ENCODE measurements at places on chromosomes 2 and 18.

GRCh38 chr18:9038277-9038871, 64.1 kb upstream of the NDUFV2 start:
- DNase-seq, result no peak

DNA sequence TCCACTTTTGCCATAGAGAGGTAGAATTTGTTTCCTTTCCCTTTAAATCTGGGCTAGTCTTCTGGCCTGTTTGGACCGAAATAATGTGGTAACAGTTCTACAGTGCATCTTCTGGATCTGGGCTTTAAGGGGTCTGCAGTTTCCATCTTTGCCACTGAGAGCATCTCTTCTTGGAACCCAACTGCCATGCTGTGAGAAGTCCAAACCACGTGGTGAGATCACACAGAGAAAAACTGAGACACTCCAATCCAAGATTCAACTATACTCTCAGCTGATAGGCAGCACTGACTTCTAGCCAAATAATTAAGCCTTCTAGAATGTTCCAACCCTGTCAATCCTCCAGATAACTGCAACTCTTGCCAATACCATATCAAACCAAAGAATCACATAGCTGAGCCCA, 261.1 kb downstream of the INSIG2 start:
- no peak for DNase-seq

GRCh38 chr2:229270551-229271410, at the start of gene PID1:
PID1 (minus strand) TSS chr2:229271287; CDS start chr2:229271043, 244 bp downstream.
- DNase-seq, result no peak

DNA sequence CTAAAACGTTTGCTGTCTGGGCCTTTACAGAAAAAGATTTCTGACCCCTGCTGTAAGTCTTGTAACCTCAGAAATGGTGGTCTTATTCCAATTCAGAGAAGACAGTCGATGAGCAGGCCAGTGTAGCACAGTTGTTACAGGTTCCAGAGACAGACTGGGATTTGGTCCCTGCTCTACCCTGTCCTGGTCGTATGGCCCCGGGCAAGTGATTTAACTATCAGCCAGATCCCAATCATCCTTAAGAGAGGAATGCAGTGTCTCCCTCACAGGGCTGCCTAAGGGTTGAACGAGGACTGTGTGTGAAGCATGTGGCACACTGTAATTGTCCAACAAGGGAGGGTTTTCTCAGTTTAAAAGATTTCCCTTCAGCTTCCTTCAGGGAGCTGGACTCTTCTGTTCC, 47.2 kb downstream of the HK2 start:
- no peak for DNase-seq

- DNase-seq, result no peak
These were observed 106.5 kb downstream of the SMAD7 start for GRCh38 chr18:48844271-48844670.

DNA sequence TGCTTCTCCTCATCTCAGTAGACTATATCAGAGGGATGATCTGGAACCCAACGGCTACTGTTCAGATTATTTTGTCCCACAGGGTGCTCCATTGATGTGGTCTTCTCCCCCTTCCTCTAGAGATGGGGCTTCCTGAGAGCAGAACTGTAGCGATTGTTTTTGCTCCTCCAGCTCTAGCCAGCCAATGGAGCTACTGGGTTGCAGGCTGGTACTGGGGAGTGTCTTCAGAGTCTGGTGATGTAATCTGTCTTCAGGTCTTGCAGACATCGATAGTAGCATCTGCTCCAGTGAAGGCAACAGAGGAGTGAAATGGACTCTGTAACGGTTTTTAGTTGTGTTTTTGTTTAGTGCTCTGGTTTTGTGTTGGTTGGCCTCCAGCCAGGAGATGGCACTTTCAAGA, 621.9 kb downstream of the RNF144A start:
- no peak for DNase-seq

DNA sequence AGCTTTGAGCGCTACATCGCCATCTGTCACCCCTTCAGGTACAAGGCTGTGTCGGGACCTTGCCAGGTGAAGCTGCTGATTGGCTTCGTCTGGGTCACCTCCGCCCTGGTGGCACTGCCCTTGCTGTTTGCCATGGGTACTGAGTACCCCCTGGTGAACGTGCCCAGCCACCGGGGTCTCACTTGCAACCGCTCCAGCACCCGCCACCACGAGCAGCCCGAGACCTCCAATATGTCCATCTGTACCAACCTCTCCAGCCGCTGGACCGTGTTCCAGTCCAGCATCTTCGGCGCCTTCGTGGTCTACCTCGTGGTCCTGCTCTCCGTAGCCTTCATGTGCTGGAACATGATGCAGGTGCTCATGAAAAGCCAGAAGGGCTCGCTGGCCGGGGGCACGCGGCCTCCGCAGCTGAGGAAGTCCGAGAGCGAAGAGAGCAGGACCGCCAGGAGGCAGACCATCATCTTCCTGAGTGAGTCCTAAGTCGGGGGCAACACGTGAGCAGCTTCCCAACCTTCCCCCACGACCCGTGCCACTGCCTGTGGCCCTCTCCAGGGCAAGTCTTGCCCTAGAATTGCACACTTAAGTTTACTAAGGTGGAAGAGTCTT, 928 bp downstream of the GPR39 start:
- no peak for DNase-seq

DNA sequence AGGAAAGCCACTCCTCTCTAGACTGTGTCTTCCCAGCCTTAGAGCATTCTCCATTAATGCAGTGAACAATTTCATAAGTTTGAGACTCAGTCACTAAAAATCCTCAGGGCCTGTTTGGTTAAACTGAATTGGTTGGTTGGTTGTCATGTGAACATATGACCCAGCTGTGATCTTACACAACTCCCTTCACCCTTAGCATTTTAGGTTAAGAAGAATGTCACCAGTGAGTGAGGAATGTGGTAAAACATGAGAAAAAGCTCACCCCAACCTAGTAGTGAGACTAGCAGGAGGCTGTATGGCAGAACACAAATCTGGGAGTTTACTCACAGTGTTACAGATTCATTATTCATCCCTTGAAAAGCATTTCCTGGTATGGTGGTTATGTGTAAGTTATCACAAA, 32.4 kb downstream of the LHCGR start:
- DNase-seq, result peak; percentile 77

DNA sequence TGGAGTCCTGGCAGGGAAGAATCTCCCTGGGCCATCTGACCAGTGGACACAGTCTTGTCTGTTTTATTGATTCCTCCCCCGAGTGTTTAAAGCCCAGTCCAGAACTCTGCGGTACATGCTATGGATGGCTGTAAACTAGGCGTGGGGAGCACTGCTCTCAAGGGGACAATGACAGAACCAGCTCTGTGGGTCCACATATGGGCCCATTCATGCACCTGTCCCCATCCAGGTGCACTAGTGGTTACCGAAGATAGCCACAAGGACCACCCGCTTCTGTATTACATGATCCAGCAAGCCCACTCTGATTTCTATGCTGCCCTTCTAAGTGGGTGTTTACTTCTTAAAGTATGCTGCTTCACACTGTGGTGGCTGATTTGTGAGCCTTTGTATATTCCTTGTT, 21.0 kb downstream of the CHST10 start:
- DNase-seq, result no peak

DNA sequence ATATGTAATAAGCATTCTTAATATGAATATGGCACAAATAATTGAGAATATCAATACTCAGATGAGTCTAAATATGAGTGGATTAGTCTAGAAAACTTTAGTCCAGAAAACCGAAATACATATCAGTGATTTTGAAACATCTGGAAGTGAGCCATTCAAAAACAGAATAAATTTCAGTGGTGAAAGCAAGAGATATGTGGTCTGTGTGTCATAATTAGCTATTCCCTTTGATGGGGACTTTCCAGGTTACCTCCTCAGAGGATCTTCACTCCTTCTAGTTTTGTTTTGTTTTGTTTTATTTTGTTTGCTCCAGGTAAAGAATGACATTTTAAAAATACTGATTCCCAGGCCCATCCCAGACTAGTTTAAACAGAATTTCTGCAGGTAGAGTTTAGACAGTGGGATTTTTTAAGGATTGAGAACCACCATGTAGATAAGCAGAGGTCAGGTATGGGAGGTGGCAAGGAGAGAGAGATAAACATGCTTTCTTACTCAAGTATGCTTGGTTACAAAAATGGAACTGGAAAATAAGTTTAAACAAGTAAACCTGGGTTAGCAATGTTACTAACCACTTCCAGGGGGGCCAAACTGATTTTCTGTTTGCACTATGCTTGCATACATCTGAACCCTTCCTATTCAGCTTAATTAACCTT, 70.7 kb downstream of the NABP1 start:
- DNase-seq, result no peak

DNA sequence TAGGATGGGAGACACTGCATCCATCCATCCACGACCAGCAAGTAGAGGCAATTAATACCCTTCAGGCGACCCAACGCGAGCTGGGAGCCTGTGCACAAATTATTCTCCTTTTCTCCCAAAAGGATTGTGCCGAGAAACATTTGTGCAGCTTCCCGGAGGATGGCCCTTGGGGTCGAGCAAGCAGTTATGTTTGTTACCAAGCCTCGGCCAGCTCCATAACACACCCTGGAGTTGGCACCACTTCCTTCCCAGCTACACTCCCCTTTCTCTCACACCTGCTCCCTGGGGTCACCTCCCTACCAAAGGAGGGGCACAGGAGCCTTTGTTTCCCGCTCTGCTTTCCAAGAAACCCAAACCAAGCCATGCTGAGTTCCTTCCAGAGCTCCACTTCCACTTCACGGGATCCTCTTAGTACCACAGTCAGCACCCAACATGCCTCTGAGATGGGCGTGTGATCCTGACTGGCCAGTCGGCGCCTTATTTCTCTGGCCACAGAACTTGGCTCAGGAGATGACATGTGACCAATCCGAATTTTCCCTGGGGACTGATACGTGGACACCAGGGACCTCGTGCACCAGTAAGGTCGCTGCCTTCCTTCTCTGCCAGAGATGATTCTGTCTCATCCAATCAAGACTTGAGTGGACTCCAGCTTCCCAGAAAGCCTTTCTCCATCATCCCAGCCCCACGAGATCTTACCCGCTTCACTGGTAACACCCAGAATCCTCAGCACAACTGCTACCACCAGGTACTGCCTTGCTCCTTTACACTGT, 28.5 kb downstream of the GPR55 start:
- DNase-seq, result no peak

- DNase-seq, result no peak
These were observed 11.1 kb downstream of the DHRS9 start for GRCh38 chr2:169080250-169081069.

DNA sequence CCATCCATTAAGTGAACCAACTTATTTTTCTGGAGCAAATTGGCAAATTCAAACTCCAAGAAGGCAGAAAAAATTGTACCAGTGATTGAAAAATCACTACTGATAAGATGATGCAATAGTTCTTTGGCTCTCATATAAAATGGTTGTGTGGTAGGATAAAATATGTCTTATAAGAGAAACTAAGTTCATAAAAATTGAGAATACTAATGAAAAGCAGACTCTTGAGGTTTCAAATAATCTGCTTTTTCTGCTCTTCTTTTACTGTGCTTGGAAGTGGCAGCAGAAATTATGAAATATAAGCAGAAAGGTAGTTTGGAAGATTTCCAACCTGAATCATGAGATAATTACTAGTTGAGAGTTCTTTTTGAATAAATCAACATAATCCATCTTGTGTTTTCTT, 61.9 kb downstream of the PPP1R1C start:
- no peak for DNase-seq

- DNase-seq, result no peak
These were observed 246.1 kb upstream of the ST6GAL2 start for GRCh38 chr2:107132070-107132469.

- no peak for DNase-seq
These were observed 20.0 kb downstream of the ELP2 start for GRCh38 chr18:36149514-36150289.

DNA sequence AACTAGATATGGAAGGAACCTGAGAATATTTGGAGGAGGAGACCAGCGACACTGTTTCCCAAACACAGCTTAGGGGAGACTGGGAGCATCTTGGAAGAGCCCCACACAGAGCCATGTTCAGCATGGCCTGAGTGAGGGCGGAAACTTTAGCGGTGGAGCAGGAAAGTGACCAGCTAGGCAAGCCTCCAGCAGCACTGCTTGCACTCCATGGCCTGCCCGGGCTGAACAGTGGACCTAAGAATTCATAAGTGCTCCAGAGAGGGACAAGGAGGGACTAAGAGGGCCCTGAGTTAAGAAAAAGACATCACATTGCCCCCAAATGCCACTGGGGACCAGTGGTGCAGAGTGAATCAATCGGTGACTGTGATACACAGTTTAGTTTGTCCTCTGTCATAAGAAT, 566.4 kb downstream of the TNS1 start:
- DNase-seq, result no peak

- DNase-seq, result no peak
These were observed 55.2 kb downstream of the RND3 start for GRCh38 chr2:150432312-150432625.

- no peak for DNase-seq
These were observed 240.2 kb downstream of the DYSF start for GRCh38 chr2:71693286-71694270.

GRCh38 chr2:235864733-235865515, 303.3 kb downstream of the GBX2 start:
- DNase-seq, result peak; percentile 3

DNA sequence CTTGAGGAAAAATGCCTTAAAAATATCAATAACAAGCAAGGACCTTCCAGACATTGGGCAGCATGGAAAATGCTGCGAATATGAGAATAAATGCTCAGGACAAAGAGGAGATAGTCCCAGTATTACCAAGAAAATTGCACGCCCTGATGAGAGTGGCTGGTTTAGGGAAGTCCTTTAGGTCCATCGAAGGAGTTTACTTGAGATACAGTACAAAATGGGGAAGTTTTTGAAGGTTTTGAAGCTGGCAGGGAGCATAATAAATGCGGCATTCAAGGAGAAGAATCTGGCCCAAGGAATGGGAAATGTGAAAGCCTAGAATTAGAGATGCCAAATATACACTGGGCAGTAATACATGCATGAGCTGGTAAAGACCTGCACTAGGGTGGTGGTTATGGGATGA, 90.2 kb upstream of the SPATS2L start:
- DNase-seq, result no peak

DNA sequence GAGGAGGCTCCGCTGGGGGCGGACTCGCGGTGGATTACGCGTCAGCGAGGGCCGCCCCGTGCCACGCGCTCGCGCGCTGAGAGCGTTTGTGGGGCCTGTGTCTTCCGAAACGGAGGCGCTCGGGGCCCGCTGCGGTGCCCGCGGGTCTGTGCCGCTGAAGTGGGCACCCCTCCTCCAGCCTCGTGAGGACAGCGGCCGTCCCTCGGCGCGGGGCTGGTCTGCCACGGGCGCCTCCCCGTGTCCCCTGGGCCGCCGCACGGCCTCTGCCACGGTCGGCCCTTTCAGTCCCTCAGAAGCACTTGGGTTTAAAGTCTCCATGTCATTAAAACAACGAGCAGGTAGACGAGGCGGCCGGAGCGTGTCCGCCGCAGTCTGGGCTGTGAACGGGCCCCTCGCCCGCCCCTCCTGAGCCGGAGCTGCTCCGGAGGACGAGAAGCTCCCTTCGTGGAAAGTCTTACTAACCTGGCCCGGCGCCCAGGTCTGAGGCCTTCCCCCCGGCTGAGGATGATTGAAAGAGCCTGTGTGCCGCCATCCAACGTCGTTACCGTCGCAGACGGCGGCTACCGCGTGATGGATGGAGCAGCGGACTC, 97.6 kb downstream of the NFATC1 start:
- no peak for DNase-seq

GRCh38 chr2:142714600-142714999, 162.9 kb upstream of the KYNU start:
- no peak for DNase-seq

GRCh38 chr2:47354013-47354847, 48.7 kb upstream of the MSH2 start:
- DNase-seq, result no peak

All from GM04503 (cell line).